ENCODE measurements at places on chromosomes 16 and 17.

DNA sequence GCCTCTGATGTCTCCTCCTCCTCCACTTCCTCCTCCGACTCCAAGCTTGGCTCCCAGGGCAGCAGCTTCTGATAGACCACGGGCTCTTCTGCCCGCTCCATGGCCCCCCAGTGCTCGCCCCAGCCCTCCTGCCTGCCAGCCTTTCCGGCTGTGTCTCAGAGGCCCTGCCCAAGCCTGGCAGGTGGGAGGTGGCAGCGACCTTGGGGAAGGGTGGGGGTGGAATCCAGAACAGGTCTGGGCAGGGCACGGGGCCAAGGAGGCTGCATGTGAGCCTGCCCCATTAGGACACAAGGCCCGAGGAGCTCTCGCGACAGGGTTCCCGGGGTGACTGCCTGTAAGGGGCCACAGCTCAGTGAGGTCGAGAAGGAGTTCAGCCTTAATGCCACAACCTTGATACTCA, at the start of gene GGT6:
Gene GGT6 (minus strand): TSS at position 157 of the 400 bp plus-strand sequence. CDS start 56 bp downstream, at position 101.
- H3K27me3 ChIP-seq, result no peaks in the 10 kb centered on the region
- H3K4me1 ChIP-seq, result peaks cover 8% of the 10 kb centered on the region
- H3K27ac ChIP-seq, result no peak within 1 kb of the TSS
- no peak within 1 kb of the TSS for H3K4me3 ChIP-seq
- no peaks in the 10 kb centered on the region for H3K36me3 ChIP-seq

- no peaks in the 10 kb centered on the region for H3K36me3 ChIP-seq
- no peak for DNase-seq
- no peak overlapping the region for H3K27ac ChIP-seq
- H3K4me1 ChIP-seq, result no peaks in the 10 kb centered on the region
- no peaks in the 10 kb centered on the region for H3K27me3 ChIP-seq
Measured at GRCh38 chr17:44277976-44278375, 10.0 kb upstream of the SLC4A1 start.

DNA sequence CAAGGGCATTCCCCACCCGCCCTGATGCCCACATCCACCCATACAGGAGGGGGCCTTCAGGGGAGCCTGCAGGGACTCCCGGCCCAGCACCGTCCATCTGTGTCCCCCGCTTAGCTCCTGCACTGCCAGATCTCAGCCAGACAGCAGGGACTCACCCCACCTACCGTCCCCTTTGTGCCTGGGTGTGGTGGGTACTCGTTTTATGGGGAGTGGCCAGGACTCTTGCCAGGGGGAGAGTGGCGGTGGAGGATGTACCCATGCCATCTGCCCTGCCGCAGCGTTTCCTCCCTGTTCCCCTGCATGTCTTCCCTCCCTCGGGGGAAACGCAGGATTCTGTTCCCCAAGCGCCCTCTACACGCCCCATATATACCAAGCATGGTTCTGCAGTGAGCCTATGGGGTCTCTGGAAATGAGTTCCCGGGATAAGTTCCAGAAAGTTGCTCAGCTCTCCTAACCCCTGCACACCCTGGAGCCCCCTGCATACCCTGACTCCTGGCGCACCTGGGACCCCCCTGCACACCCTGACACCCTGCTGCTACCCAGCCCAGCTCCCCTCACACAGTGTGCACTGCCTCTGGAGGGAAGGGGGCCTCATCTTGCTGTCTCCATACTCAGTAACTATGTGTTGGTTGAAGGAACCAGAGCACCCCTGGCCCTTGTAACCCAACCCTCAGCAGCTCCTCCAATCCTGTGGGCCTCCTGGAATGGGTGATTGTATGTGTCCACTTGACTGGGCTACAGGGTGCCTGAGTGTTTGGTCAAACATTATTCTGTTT, 4.2 kb upstream of the MAFG start:
- peaks cover 28% of the 10 kb centered on the region for H3K4me1 ChIP-seq
- H3K27ac ChIP-seq, result no peak overlapping the region
- no peaks in the 10 kb centered on the region for H3K36me3 ChIP-seq
- H3K27me3 ChIP-seq, result peaks cover 63% of the 10 kb centered on the region

DNA sequence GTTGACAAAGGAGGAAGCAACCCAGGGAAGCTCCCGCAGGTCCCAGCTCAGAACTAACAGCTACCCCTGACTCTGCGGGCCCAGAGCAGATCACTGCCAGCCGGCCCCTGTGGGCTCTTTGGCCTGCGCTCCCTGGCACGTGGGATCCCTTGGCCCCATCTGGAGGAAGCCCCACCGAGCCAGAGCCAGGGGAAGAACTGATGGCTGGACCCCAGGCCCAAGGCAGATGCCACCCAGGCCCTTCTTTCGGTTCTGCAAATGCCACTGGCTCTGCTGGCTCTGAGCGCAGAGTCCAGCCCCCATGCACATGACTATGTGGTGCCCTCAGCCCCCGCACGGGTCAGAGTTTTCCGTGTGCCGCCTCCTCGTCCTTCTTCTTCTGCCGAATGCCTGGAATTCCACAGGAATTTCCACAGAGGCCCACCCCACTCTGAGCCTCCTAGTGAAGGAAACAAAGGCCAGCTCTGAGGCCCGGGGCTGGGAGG, 35.8 kb upstream of the SNN start:
- H3K36me3 ChIP-seq, result no peaks in the 10 kb centered on the region
- H3K4me3 ChIP-seq, result no peak overlapping the region
- no peak overlapping the region for H3K27ac ChIP-seq

- H3K27ac ChIP-seq, result peak overlapping the region; percentile 88
- no peaks in the 10 kb centered on the region for H3K36me3 ChIP-seq
- peaks cover 33% of the 10 kb centered on the region for H3K4me1 ChIP-seq
- DNase-seq, result no peak
Measured at GRCh38 chr17:68238164-68238870, 9.5 kb upstream of the AMZ2 start.

GRCh38 chr17:79877041-79877440, 37.8 kb upstream of the CBX4 start:
- H3K4me3 ChIP-seq, result no peak overlapping the region
- no peaks in the 10 kb centered on the region for H3K4me1 ChIP-seq
- H3K27me3 ChIP-seq, result no peaks in the 10 kb centered on the region
- H3K27ac ChIP-seq, result no peak overlapping the region
- H3K36me3 ChIP-seq, result no peaks in the 10 kb centered on the region

GRCh38 chr17:64128787-64129514, 993 bp downstream of the ERN1 start:
- peaks cover 25% of the 10 kb centered on the region for H3K4me1 ChIP-seq
- no peaks in the 10 kb centered on the region for H3K27me3 ChIP-seq
- peak overlapping the region; percentile 77 for H3K4me3 ChIP-seq

GRCh38 chr17:72665852-72666851, 426.3 kb downstream of the SLC39A11 start:
- H3K4me1 ChIP-seq, result peaks cover 9% of the 10 kb centered on the region
- H3K27ac ChIP-seq, result no peak overlapping the region
- no peak overlapping the region for H3K4me3 ChIP-seq
- no peak for DNase-seq

DNA sequence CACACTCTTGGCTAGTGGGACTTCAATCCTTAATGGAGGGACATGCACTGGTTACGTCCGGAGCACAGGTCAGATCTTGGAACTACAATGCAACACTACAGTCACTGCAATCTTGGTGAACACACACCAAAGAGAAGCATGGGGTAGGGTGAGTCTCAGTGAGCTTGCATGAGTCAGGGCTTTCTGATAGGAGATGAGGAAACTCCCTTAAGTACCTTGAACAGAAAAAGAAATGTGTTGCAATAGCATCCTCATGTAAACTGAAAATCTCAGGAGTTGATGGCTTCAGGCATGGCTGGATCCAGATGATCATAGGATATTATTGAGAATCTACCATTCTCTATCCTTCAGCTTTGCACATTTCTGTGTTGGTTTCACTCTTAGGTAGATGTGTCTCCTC, 54.1 kb downstream of the CES1 start:
- no peak for DNase-seq
- no peaks in the 10 kb centered on the region for H3K4me1 ChIP-seq
- H3K4me3 ChIP-seq, result no peak overlapping the region
- H3K36me3 ChIP-seq, result no peaks in the 10 kb centered on the region

DNA sequence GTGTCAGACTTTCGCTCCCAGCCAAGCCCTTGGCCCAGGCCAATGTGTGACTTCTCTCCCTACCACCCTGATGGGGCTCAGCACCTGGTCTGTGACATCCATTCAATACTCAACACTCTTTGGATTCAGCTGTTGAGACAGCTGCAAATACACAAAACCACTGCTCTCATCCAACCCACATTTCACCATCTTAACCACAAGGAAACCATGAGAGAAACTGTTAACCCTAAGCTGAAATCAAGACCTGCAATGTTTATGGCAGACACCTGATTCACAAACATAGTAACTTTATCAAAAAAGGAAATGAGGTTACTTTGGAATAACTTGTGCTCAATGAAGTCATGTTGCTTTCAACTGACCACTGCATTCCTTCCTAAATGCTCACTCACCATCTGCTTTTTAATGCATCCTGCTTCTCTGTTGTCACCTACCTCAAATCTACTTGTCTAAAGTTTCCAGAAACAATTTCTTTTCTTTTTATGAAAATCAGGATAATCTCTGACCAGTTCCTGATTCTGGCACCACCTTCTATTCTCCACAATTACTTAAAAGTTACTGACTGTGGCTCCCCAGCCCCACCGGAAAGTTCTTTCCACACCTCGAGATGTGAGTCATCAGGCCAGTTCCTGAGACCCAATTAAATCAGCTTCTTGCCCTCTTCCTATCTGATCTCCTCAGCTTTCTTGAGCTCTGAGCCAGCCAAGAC, 88.2 kb downstream of the NOG start:
- H3K36me3 ChIP-seq, result no peaks in the 10 kb centered on the region
- peaks cover 16% of the 10 kb centered on the region for H3K4me1 ChIP-seq
- no peak overlapping the region for H3K27ac ChIP-seq
- H3K4me3 ChIP-seq, result no peak overlapping the region
- DNase-seq, result peak; percentile 78

All from thymus (tissue), 14 donors.